RCC 7860 (cell line): ENCODE measurements at places on chromosomes 6 and 20.

DNA sequence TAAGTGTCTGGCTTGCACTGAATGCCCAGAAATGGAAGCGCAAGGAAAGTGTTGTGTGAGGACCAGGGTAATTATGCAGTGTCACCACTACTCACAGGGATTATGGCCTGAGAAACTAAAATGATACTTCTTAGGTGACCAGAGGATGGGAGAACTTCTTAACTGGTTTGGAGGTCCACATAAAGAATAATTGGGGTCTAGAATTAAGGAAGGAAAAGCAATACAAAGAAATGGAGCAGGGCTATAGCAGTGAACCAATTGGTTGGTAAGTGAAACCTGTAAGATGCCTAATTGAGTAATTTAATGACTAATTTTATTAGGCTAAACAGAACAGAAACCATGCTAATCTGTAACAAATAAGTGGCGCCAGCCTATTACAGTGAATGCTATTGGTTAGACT is 5.3 kb downstream of the TSPYL4 start:
- no peak for DNase-seq

- peak; percentile 61 for DNase-seq
These were observed 50.7 kb upstream of the CD83 start for GRCh38 chr6:14066782-14067406.

GRCh38 chr20:50916257-50916656 is 15.0 kb downstream of the ADNP start:
- DNase-seq, result no peak

GRCh38 chr6:137811121-137811915 is 55.7 kb upstream of the TNFAIP3 start:
- DNase-seq, result peak; percentile 80

- DNase-seq, result no peak
These were observed 48.2 kb upstream of the ZNFX1 start for GRCh38 chr20:49326026-49326425.
